ENCODE measurements at places on chromosomes 3 and 15.

DNA sequence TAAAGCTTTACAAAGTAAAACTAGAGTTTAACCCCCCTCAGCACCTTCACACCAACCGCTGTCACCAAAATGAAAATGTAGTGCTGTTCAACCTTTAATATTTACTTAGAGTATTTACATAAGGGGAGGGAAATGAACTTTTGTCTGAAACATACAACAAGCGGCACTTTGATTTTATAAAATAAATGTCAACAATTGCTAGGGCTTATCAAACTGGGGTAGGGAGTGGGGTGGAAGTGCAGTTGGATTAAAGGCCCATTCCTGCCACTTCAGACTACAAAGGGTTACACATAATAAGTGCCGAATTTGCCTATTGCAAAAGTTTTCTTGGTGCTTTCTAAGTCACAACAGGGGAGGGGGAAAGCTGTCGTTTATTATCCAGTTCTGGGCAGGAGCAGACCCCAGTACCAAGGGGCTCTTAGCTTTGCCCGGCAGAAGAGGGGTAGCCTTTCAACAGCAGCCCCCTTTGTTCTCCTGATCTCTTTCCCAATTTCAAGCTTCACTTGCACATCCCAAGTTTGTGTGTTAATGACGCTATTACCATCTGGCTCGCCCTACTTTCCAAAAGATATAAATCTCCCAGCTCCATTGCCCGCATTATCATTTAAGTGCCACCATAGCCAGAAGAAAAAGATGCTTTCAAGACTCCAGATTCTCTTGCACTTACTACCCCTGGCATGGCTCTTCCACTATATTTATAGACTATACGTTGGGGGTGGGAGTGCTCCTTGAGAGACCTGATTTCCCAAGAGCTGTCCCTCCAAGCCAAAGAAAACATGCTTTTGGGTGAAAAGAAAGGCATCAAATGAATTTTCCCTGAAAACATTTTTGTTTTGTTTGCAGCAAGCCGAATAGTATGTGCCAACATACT is 17.0 kb downstream of the SOX2 start:
- DNase-seq: no peak

- DNase-seq: no peak
These were observed 3.6 kb upstream of the STARD5 start for GRCh38 chr15:81327516-81327915.

DNA sequence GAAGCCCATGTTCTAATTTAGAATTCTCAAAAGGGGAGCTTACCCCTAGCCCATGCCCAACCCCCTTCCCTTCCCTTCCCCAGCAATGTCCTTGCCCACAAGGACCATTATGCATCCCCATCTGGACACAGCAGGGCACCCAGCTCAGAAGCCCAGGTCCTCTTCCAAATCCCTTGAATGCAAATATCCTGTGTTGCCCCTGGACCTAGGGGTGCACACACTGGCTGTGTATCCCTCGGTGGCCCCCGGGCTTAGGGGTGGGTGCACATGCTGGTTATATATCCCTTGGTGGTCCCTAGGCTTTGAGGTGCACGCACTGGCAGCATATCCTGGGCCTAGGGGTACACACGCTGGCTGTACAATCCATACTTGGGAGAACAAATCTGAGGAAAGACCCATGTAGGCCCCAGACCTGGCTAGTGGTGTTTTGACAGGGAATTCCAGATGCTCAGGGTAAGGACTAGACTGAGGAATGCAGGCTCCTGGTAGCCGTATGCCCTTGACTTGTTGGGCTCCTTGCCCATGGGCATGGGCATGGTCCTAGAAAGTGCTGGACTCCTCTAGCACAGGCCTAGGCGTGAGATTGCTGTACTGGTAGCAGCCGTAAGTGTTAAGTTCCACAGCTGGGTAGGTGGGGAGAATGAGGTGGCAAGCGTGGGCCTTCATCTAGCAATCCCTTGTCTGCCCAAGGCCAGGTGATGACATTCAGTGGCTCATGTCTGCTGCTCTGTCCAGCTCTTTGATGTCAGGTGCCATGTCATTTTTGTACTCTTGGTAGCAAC is 222.4 kb downstream of the OPA1 start:
- DNase-seq: no peak

DNA sequence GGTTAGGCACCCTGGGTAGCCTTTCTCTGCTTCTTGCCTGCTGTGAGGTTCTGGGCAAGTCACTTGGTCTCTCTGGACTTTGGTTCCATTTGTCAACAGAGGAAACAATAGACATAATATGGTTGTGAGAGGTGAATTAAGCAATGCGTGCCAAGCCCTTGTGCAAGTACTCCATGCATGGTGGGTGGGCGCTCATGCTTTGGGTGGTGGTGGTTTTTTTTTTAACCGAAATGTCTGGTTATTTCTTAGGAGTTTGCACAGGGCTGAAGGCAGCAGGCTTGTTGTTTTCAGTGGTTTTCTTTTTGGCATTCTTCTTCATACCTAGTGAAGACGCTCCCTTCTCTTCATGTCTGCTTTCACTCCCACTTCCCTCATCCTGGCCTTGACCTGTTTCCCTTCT is 84.2 kb upstream of the LRTM1 start:
- no peak for DNase-seq

GRCh38 chr3:187810021-187810446 is 64.8 kb upstream of the BCL6 start:
- no peak for DNase-seq

GRCh38 chr3:25648925-25649830 is 15.5 kb downstream of the TOP2B start:
- no peak for DNase-seq

GRCh38 chr15:47861111-47861903 is 144.0 kb downstream of the SEMA6D start:
- no peak for DNase-seq

- no peak for DNase-seq
These were observed 231.1 kb upstream of the DPH6 start for GRCh38 chr15:35777061-35777460.

DNA sequence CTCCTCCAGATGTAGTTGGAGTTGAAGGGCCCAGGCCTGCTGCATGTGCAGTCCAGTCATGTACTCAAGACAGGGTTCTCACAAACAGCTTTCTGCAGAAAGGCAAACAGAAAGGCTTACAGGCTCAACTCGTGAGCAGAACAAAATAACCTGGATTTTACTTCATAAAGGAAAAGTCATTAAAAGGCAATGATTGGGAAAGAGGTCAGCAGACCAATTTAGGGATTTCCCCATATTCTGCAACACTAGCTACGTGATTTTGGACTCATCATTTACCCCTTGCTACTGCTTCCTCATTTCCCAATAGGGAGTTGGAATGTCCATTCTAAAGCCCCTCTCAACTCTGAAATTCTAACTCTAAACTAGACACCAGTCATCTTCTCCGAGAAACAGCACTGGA is 18.1 kb downstream of the METTL6 start:
- no peak for DNase-seq

DNA sequence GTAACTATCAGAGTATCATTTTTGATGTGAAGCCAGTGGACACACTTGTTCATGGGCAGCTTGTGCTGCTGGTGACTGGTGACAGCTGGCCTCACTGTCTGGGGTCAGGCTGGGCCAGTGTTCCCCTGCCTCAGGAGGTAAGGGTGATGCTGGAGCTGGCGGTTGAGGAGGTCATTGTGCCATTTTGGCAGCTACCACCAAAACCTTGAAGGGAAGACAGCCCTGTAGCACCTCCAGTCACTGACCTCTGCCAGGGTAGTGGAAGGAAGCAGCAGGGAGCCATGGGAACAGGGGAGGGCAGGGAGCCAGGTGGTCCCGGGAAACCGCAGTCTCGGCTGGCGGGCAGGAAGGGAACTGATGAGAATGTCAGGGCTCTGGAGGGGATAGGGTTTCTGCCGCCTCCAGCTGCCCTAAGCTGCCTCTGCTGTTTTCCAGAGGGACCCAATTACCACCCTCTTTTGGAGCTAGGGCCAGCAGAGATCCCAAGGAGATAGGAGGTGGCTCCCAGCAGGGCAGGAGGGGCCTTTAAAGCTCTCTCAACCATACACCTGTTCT is 24.8 kb downstream of the FOXL2NB start:
- no peak for DNase-seq

DNA sequence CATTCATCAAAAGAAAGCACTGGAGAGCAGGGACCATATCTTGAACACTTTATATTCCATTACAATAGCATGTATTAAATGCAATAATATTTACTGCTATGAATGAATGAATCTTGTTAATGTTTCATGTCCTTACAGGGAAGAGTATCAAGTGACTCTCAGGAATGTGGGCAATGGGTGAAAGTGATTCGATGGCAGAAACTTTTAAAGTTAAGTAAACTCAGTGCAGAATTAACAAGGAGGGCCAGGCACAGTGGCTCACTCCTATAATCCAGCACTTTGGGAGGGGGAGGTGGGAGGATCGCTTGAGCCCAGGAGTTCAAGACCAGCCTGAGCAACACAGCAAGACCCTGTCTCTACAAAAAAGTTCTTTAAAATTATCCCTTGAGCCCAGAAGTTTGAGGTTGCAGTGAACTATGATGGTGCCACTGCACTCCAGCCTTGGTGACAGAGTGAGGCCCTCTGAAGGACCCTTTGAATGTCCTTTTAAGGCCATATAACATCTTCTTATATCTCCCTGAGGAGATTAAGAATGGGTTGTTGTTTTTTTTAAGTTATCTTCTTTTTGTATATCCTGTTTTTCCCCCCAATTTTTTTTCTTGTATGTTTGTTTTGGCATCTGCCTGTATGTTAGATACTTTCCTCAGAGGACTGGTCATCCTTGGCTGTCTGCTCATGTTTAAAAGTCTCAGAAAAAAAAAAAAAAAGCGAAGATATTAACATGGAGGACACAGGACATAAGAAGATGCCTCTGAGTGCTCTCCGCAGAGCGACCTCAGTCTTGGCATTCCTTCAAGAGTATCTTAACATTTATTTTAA is 9.6 kb upstream of the FSIP1 start:
- DNase-seq: no peak

DNA sequence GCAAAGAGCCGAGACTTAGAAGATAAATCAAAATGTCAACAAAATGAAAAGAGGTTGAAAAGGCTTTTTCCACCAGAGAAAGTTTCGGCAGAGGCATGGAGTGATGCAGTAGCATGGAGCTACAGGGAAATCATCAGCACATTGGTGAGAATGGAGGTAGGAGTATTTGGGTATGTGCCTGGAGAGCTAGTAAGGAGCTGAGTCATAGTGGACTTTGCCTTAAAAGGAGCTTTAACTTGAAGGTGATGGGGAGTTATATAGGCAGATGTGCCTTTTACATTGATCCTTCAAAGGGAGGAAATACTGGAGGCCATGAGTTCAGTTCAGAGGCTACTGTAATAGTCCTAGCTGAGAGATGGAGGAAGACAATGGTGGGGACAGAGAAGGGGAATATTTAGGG is 44.3 kb downstream of the IL5RA start:
- no peak for DNase-seq

DNA sequence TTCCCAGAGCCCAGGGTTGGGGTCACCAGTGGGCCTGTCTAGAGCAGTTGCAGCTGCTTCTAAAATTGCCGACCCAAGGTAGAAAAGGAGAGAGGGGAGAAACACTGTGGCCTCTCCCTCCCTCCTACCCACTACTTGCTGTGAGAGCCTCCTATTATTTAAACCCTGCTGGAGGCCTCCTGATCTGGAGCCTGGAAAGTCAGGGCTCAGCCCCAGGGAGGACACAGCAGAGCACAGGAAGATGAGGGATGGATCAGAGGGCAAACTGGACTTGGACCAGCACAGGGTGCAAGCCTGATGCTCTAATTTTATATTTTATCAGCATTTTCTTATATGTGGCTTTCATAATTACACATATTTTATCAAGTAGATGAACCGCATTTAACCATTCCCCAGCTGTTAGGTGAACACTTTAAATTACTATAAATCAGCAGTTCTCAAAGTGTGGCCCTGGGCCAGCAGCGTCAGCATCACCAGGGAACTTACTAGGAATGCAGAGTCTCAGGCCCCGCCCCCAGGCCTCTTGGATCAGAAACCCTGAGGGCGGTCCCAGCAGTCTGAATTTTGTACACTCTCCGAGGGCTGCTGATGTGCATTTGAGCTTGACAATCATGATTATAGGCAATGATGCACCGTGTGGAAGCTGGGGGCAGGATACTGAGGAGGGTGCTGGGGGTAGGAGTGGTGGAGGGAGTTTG is 26.7 kb downstream of the SMAD3 start:
- DNase-seq: no peak

DNA sequence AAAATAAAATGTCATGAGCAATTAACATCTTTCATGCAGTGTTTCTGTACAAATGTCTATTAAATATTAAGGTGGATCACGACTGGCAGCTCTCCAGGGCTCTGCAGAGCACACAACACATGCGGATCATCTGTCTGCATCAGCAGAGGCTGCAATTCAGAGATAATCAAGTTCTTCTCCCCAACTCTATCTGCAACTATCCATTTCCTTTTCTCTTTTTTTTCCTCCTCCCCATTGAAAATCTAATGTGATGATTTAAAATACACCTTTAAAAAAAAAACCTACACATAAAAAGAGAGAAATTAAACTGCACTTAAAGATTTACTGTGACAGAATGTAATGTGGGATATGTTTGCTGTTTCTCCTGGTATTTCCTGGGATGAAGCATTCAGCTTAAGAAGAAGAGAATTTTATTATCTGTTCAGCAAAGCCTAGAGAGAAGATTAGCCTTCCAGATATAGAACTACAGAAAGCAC is 352.6 kb upstream of the CCDC54 start:
- DNase-seq: no peak

- DNase-seq: no peak
These were observed 29.9 kb upstream of the TJP1 start for GRCh38 chr15:29852201-29852600.

DNA sequence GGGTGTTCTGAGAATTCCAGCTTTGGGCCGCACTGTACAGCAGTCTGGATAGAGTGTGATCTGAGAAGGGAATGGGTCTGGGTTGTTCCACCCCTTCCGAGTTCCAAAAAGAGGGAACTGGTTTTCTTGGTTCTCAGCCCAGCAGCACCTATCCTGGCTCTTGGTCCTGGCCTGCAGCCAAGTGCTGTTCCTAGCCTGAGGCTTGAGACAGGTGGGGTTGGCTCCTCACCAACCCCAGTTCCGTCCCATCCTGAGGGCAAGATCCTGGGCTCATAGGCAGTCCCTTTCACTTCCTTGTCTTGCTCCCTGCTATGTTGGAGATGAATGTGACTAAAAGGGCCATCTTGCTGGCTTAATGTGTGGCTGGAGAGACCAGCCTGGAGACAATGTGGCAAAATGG is 15.2 kb downstream of the IVD start:
- DNase-seq: no peak

DNA sequence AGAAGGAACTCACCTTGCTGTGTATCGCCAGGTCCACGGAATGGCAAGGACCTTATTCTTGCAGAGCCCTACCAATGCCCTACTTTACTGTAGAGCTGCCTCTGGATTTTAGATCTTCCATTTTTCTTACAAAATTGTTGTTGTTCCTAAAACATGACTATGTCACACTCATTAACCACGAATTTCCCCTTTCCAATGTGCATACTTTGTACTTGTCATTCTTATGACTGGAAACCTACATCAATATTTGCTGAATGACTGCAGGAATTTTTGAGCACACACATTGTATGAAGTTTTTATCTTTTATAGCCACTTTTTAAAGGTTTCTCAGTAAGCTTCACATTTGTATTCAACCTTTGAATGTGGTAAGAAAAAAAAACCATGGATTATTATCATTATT is 35.9 kb upstream of the CMSS1 start:
- DNase-seq: no peak

- no peak for DNase-seq
These were observed 521.5 kb downstream of the RSL24D1 start for GRCh38 chr15:54675241-54675640.

GRCh38 chr3:54696313-54696712 is 231.5 kb downstream of the LRTM1 start:
- no peak for DNase-seq
